ENCODE measurements at places on chromosomes 1 and 21.

DNA sequence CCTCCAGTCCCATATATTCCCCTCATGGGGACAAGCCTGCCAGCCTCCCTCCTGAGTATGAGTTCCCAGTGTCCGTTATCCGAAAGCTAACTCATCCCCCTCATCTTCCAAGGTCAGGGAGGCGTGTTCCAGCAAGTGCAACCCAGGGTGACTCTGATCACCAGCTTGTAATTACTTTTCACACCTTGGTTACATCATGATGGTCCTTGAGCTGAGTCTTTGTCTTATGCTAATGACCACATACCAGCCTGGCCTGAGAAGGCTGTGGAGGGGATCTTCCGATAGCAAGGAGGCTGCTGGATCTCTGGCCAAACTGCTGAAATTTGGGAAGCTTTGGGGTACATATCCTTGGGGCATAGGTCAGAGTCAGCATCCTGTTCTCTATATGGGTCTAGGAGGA is 99.6 kb downstream of the DDX20 start:
- DNase-seq, result no peak

- no peak for DNase-seq
Measured at GRCh38 chr1:186896211-186896610, 67.5 kb downstream of the PLA2G4A start.

- DNase-seq, result no peak
Measured at GRCh38 chr1:14065486-14065885, 365.5 kb downstream of the PRDM2 start.

- no peak for DNase-seq
Measured at GRCh38 chr1:76317299-76317900, 242.9 kb downstream of the ST6GALNAC3 start.

GRCh38 chr1:247681288-247681897 is 1.9 kb upstream of the OR13G1 start:
- DNase-seq, result peak; percentile 80

DNA sequence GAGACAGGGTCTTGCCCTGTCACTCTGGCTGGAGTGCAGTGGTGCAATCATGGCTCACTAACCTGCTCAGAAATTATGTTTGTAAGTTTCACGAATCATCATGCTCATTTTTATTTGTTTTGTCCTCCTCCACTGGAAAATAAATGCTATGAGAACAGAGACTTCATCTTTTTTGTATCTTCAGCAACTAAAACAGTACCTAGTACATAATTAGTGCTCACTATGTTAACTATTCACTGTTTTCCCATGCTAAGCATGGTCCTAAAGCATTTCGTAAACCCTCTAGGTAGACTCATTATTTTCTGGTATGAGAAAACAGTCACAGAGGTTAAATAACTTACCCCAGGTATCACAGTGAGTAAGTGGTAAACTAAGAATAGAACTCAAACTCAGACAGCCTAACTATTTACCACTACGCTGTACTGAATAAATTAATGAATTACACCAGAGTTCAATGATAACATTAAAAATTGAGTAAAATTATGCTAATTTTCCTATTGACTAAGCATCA is 118.4 kb downstream of the RERE start:
- DNase-seq, result no peak

- peak; percentile 49 for DNase-seq
Measured at GRCh38 chr1:160544647-160545046, 21.6 kb upstream of the SLAMF6 start.

GRCh38 chr1:221884821-221885220 is 142.9 kb upstream of the DUSP10 start:
- DNase-seq, result no peak

DNA sequence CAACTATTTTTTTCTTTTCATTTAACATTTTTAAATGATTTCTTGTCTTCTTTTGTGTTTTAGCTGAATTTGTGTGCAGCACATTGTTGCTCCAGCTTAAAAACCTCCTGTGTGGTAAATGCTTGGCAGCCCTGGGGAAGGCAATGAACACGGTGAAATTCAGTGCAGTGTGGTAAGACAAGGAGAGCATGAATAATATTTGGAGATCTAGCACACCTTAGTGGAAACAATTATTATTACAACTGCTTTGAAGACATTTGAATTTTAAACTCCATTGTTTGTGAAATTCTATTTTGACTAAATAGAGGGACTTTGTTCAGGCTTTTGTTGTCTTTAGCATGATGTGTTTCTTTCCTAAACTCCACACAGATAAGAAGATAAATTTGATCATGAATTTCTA is 242.6 kb upstream of the CXADR start:
- peak; percentile 31 for DNase-seq

- DNase-seq, result peak; percentile 89
Measured at GRCh38 chr1:198158735-198159589, 2.2 kb downstream of the NEK7 start.

- peak; percentile 53 for DNase-seq
Measured at GRCh38 chr1:86993269-86993985, 79.0 kb downstream of the HS2ST1 start.

- no peak for DNase-seq
Measured at GRCh38 chr1:110112656-110113055, 413 bp downstream of the UBL4B start.

- no peak for DNase-seq
Measured at GRCh38 chr1:6083801-6084446, 38.2 kb downstream of the KCNAB2 start.

DNA sequence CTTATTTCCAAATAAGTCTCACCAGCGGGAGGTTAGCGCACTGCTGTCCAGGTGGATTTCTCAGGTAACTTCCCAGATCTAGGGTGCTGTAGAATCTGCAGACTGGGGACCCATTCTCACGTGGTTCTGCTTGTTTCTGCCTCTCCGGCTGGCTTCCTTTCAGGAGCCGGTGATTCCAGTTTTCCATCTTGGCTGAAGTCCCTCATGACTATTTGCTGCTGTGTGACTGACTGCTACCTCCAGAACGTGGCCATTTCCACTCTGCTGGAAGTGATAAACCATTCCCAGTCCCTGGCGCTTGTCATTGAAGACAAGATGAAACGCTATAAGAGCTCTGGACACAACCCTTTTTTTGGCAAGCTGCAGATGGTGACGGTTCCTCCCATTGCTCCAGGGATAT is 76.0 kb downstream of the DOP1B start:
- DNase-seq, result no peak

- DNase-seq, result no peak
Measured at GRCh38 chr1:205077158-205077933, 6.9 kb downstream of the TMEM81 start.
